ENCODE measurements at places on chromosomes 2 and 18.

DNA sequence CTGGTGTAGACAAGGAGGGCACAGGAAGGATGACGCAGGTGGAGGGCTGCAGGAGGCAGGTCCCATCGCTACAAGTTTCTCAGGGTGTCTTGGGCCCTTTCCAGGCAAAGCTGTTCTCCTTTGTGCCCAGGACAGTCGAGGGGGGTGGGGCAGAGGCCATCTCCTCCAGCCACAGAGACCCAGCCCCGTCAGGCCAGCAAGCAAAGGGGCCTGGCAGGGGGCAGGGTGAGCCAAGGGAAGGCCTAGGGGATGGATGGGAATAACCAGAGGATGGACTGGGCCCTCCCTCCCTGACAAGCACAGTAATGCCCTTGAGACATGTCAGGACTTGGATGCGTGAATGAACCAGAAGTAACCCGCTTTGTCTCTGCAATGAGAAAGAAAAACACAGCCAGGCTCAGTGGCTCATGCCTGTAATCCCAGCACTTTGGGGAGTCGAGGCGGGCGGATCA is 6.3 kb downstream of the TCF23 start:
- no peak for DNase-seq

- no peak for DNase-seq
Measured at GRCh38 chr2:80002112-80002511, 302.4 kb downstream of the LRRTM1 start.

GRCh38 chr2:128786741-128787478 is 468.2 kb upstream of the HS6ST1 start:
- DNase-seq, result no peak

- DNase-seq, result no peak
Measured at GRCh38 chr2:57615855-57616556, 430.6 kb upstream of the VRK2 start.

DNA sequence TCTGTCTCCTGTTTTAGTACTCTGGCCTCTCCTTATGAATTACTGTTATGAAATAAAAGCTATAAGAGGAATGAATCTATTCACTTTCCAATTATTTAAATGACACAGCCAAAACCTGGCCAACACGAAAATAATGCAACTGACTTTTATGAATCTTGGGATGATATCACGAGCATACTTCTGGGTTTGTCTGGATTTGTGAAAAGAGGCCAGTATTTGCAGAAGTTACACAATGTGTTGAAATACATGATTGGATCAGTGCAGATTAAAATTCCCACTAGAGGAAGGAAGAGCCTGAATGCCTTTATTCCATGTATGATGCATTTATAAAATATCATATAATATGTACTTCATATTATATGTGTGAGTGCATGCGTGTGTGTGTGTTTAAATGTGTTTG is 418.2 kb downstream of the GRB14 start:
- no peak for DNase-seq

- DNase-seq, result no peak
Measured at GRCh38 chr2:113809076-113809736, 52.8 kb upstream of the SLC35F5 start.

GRCh38 chr18:24446953-24447538 is 13.4 kb upstream of the HRH4 start:
- DNase-seq, result no peak

- no peak for DNase-seq
Measured at GRCh38 chr18:64747803-64748202, 598.9 kb upstream of the LINC00305 start.

DNA sequence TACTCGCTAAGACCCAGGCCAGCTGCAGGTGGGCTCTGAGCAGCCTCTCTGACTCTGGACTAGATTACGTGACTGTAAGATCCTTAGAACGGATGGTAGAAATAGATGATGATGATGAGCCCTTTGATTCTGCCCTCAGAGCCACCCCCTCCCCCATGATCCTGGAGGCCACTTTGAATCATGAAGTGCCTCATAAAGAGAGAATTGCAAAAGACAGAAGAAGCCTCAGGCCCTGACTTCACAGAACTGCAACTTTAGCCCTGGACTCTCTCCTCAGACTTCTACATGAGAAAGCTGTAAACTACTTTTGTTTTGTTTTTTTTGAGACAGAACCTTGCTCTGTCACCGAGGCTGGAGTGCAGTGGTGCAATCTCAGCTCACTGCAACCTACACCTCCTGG is 15.4 kb upstream of the TET3 start:
- no peak for DNase-seq

GRCh38 chr2:17788773-17789172 is 27.5 kb upstream of the MSGN1 start:
- no peak for DNase-seq

Data from left forelimb (tissue), 1 donor.